CD4-positive, alpha-beta T cell treated with Interleukin-10 for 1 hour (primary cell): ENCODE measurements at places on chromosomes 11 and 22.

DNA sequence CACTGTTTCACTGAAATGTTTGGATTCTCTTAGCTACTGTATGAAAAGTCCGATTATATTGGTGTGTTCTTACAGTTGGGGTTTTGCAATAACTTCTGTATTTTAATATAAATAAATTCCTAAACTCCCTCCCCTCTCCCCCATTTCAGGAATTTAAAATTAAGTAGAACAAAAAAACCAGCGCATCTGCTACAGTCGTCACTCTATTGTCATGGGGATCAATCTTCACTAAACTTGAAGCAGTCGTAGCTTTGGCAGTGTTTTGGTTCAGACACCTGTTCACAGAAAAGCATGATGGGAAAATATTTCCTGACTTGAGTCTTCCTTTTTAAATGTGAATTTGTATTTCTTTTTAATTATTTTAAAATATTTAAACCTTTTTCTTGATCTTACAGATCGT, 9.4 kb downstream of the PIWIL3 start:
- no peak for DNase-seq

DNA sequence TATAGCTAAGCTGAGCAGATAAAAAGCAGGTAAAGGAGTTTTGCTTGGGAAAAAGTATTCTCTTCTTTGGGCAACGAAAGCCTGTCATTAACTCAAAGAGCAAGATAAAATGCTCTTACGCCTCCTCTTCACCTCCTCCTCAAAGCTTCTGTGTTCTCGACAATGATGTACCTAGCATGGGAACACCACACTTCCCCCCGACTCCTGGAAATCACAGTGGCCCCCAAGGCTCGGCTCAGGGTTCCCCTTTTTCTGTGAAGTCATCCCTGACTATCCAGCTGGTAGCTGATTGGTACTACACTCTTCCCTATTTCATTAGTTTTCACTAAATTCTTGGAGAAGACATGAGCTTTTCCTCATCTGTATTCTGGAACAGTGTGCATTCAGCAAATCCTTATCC, 336.1 kb downstream of the LARGE1 start:
- DNase-seq = no peak

GRCh38 chr11:65141896-65142494, 7.7 kb upstream of the SYVN1 start:
- no peak for DNase-seq

DNA sequence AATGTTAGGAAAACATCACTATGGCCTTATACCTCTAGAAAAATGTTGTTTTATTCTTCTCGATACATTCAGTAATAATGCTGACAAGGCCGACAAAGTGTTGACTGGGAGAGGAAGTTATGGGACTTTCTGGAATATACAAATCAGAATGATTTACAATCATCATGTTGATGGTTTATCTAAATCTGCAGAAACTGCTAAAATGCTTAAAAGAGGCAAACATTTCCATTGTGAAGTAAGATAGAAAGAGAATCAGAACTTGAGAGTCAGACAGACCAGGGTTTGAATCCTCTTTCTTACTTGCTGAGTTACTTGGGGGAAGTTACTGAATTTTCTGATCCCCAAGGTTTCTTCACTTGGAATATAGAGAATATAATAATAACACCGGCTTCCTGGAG, 89.4 kb downstream of the CD44 start:
- no peak for DNase-seq

GRCh38 chr11:97815667-97816066, 1205.1 kb upstream of the CNTN5 start:
- DNase-seq = no peak

- no peak for DNase-seq
Measured at GRCh38 chr11:61911701-61912529, 5.5 kb downstream of the RAB3IL1 start.

GRCh38 chr11:17294033-17294432, 17.5 kb downstream of the NUCB2 start:
- DNase-seq = no peak

- no peak for DNase-seq
Measured at GRCh38 chr11:102831489-102832440, 11.6 kb downstream of the MMP3 start.

GRCh38 chr11:57885298-57886050, 123.9 kb downstream of the CTNND1 start:
- no peak for DNase-seq

- DNase-seq = no peak
Measured at GRCh38 chr22:19197997-19198865, 19.7 kb upstream of the SLC25A1 start.

DNA sequence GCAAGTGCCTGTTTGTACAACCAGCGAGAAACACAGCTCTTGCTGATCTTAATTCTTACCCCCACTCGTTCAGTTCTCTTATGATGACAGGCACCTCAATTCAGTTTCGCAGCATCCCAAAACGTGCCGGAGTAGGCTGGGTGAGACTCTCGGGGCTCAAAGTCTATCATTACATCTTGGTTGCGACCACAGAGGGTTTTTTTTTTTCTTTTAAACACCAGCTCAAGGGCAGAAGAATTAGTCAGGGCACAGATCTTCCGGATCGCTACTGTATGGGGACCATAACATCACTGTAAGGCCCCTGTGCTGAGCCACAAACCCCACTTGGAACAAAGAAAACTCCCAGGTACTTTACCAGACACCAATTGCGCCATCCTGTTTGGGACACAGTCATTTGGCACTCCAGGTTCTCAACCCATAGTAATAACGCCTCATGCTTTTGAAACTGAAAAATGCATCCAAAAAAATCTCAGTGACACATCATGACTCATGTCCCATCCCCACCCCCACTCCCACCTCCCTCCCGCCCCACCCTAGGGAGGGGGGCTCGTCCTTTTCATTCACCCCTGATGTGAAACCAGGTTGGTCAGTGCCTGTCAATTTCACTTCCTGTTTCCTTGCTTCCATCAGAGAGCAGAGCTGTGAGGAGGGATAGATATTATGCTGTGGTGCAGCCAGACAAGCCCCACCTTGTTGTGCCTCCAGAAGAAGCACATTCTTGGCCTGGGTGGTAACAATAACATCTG, 41.0 kb upstream of the CD5 start:
- peak; percentile 77 for DNase-seq

DNA sequence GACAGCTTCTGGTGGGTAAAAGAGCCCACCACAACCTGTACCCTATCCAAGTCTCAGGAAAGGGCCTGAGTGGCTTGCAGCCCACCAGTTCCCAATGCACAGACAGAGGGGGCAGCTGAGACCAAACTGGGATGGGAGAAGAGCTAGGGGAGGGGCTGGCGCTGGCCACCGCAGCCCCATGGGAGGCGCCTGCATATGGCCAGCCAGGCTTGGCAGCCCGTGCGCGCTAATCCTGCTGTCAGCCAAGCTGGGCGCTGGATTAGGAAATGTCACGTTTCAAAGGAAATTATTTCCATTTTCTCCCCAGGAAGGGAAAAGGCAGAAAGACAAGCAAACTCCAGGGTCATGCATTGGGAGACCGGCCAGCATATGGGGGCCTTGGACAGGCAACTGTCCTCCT, 236.8 kb downstream of the BUD13 start:
- DNase-seq = no peak

DNA sequence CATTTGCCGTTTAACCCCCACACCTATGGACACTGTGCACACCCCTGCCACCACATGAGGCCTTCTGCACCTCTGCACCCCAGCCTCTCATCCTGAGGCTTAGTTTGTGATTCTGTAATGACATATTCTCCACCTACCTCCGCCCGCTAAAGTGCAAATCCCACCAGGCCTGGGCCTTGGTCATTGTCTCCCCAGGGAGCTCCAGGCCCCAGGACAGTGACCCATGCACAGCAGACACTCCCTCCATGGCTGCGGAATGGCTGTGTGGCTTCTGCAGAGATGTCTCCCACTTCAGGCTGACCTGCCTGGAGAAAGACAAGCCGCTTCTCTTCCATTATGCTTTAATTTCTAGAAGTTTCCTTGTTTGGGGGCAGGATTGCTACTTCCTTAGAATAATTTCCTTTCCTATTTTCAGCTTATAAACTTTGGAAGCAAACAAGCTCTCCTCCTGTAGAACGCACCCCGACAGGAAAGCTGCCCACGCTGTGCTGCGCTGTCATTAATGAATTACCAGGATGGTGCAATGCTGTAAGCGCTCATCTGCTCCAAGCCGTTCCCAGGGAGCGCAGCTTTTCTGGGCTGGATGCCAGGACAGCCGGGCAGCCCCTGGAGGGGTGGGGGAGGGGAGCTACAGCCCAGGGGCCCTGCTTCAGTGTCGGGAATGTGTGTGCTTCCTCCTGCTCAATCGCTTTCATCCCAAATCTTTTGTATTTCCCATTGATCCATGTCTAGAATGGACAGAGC, 618.0 kb downstream of the BRD1 start:
- no peak for DNase-seq

DNA sequence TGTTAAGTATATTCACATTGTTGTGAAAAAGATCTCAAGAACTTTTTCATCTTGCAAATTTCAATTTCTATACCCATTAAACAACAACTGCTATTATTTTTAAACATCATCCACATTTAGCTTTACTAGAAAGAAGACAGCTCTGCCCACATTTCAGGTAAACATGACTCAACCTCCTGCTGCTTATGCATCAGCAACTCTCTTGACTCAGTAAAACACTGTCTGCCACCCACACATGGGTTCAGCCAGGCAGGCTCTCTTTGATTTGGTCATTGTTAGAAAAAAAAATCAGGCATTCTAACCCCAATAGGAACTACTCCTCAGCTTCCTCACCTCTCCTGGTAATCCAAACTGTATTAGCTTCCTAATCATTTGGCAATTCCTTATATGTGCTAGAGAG, 5.1 kb upstream of the ENDOD1 start:
- DNase-seq = no peak

DNA sequence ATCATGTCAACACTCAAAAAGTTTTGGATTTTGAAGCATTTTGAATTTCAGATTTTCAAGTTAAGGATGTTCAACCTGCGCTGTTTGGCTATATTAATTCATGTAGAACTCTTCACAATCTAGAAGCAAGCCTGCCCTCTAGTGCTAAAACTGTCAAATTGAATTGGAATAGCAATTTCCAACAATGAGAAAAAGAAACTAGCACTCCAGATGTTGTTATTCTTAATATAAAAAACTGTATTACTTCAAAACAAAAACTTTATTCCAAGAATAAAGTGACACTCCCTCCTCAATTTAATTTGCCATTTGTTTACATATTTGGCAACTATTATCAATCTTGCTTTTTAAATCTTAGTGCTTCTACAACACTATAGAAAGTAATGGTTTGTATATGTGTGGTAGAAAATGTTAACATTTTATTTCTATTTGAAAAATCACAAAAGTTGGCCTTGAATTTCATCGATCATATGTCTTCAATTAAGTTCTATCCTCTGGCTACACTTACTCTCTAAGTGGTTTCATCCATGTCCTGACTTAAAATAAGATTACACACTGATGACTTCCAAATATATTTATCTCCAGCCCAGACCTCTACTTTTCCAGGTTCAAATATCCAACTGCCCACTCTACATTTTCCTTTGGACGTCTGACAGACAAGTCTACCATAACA, 36.6 kb downstream of the DCUN1D5 start:
- DNase-seq = peak; percentile 57

GRCh38 chr11:6889835-6890234, 2.5 kb downstream of the OR2D2 start:
- DNase-seq = no peak

- no peak for DNase-seq
Measured at GRCh38 chr22:27100789-27101188, 443.4 kb downstream of the MIAT start.

DNA sequence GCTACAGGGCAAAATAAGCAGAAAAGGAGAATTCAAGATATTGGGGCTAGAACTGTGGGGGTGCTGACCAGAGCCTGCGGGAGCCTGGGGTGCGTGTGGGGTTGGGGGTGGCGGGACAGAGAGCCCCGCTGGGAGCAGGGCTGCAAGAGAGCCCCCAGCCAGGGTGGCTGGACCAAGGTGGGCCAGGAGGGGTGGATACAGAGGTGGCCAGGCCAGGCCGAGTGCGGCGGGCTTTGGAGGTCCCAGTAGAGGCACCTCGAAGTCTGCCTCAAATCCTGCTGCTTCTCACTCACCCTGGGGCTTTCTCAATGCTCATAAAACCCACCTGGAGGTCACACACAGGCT, 16.9 kb upstream of the MUC5B start:
- DNase-seq = no peak

- DNase-seq = no peak
Measured at GRCh38 chr11:12150831-12151382, 40.5 kb downstream of the MICAL2 start.

GRCh38 chr11:2194877-2195755, 23.5 kb upstream of the TH start:
- peak; percentile 48 for DNase-seq

DNA sequence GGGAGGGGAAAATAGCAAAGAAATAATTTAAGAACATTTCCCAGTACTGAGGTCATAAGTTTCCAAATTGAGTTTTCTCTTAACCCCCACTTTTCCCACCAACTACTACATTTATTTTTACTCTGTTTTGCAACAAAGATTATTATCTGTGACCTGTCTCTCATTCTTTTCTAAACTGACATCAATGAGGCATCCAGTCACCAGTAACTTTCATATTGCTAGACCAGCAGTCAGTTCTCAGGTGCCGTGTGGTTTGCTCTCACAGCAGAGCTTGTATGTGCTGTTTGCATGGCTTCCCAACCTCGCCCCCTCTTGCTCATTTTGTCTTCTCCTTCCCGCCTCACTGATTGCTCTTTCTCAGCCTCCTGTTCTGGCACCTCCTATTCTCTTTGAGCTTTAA, 1091.3 kb downstream of the TBC1D22A start:
- no peak for DNase-seq

GRCh38 chr22:22616636-22617035, 27.8 kb upstream of the GGTLC2 start:
- no peak for DNase-seq

DNA sequence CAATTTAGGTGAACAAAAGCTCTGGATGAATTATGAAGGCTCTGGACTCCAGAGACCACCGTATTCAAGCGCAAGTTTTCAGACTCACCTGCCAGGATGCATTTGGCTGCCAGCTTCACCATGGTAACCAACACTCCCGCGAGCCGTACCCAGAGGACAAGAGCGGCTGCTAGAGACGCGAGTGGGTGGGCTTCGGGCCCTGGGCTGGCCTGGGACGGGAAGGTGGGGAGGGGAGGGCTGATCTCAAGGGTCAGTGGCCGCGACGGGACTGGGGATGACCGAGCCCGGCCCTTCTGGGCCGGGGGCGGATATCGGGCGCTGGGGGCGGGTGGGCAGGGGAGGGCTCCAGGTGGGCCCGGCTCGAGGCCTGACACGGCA, 344 bp downstream of the IFT27 start:
- DNase-seq = peak; percentile 57

GRCh38 chr11:87036756-87037449, 831 bp upstream of the TMEM135 start:
- DNase-seq = no peak

- DNase-seq = no peak
Measured at GRCh38 chr11:29255401-29255800, 761.4 kb downstream of the KCNA4 start.
